ENCODE measurements at places on chromosomes 6 and 20. TPM values are rescaled to one million over a fixed set of nuclear protein-coding genes. Genes with fewer than 3 reads are reported as not detected.

Gene C2
- 7.6 TPM for total RNA-seq

Gene CFAP61
- 36.9 TPM for total RNA-seq

Gene SLC22A7
- not detected for total RNA-seq

Gene APOBEC2
- 211 TPM for total RNA-seq

Gene TRIM10
- total RNA-seq = not detected

Gene PRICKLE4
- total RNA-seq = 4.0 TPM

Gene NECAB3
- 69.4 TPM for total RNA-seq

Gene SLC22A23
- total RNA-seq = 5.4 TPM

Gene MLN
- not detected for total RNA-seq

Gene ZC2HC1B
- total RNA-seq = not detected

Gene KCNS1
- not detected for total RNA-seq

DNA sequence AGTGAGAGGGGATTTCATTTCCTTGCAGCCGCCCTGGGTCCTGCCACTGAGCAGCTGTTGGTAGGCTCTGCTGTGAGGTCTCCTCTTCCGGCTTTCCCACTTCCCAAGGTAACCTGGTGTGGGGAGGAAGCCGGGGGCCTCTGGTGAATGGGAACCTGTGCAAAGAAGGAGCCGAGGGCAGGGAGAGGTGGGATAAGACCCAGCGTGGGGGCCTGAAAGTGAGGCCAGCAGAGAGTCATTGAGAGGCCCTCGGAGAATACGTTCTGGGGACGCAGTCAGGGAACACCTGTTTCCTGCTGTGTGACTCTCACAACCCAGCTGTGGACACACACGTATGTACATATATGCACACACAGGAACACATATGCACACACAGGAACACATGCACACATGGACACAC lies 100.7 kb downstream of the CDH26 start:
- no peak for DNase-seq

DNA sequence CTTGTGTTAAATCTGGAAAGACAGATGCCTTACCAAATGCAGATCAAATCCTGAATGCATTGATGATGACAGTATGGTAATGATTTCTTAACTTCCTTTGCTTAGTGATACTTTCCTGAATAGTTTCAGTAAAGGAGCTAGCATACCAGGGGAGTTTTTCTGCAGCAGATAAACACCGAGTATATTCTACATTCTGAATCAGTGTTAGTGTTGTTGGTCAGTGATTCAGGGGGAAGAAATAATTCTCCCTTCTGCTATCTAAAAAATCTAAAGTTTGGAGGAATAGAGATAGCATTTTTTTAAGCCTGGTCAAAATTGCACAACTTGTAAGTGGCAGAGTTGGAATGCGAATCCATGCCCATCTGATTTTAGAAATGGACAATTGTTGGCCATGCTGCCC lies 512.2 kb upstream of the MARCKS start:
- DNase-seq = no peak

- peak; percentile 74 for DNase-seq
Measured at GRCh38 chr6:110180228-110181008, at the start of gene CDC40. TSS of gene CDC40 (plus strand) at chr6:110180427. CDS start at chr6:110180445, 18 bp downstream.

DNA sequence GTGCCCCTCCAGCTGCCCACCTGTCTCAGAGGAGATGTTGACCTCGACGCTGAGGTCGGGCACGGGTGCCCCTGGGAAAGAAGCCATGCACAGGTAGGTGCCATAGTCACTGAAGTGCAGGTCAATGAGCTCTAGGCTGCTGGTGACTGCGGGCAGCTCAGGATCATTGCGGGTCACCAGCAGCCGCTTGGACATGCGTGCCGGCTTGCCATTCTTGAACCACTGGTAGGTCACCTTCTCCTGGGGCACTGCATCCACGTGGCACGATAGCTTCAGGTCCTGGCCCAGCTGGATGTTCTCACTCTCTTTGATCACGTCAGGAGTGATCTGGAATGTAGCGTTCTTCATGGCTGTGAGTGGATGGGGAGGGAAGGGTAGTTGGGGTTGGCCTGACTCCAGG lies 45.7 kb downstream of the MDGA1 start:
- DNase-seq = no peak

- no peak for DNase-seq
Measured at GRCh38 chr20:19812056-19812455, 54.0 kb downstream of the RIN2 start.

- no peak for DNase-seq
Measured at GRCh38 chr6:76940191-76940590, 523.1 kb downstream of the HTR1B start.

DNA sequence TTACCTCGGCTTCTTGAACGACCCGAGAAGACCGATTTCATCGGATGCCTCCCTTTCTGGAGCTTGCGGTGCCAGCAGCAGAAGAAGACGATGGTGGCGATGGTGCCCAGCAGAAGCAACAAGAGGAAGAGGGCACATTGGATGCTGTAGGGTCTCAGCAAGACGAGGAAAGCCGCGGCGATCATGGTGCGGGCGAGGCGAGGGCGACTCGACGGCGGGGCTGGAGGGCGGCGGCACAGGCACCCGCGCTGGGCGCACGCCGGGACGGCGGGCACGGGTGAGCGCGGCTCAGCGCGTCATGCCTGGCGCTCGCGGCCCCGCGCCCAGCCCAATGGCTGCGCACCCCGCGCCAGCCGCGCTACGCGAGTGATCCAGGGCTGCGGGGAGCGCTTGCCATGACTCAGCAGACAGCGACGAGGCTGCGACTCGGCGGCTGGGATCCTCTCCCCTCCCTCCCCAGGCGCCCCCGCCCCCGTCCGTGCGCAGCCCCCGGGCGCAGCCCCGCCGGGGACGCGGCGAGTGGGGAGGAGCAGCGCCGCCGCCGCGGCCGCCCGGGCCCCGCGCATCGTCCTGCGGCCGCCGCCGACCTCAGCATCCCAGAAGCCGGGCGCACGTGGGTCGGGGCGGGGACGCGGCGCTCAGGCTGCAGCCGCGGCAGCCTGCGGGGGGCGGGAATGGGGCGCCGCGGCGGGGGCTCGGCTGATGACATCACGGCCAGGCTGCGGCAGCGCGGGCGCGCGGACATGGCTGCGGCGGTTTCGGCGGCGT lies at the start of gene BEND6:
Gene BEND6, plus strand, starts transcription at position 705 of the 768 bp plus-strand sequence. CDS start 26,704 bp downstream, outside the sequence.
- DNase-seq = peak; percentile 54

DNA sequence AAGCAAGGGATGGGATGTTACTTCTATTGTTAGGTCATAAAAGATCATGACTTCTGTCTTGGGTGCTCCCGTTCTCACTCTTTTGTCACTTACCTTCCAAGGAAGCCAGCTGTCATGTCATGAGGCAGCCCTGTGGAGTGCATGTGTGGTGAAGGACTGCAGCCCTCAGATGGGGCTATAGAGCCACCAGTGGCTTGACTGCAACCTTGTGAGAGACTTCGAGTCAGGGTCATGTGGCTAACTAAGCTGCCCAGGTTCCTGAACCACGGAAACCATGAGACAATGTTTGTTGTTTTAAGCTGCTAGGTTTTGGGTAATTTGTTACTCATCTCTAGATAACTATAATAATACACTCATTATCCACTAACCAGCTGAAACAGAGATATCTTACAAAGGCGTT lies 477.1 kb downstream of the BTBD3 start:
- DNase-seq = no peak

DNA sequence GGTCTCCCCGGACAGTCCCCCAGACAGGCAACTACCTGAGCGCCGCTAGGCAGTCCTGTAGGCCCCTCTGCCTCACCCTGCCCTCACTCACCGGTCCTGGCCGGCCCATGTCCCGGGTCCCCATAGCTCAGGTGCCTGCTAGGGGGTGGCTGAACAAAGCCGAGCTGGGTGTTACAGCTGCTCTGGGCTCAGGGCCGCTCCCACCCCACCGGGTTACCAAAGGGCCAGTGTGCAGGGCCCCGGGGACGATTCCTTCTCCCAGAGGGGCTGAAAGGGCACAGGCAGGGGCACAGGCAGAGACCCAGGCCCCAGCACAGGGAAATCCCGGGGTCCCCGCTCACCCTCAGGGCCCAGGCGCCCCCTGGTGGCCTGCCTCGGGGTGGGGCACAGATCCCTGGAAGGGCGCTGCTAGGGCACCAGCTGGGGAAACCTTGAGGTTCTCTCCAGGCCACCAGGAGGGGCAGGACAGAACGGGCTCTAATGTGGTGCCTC lies 118.4 kb downstream of the GRM4 start:
- DNase-seq = peak; percentile 59

GRCh38 chr6:134519465-134519864 lies 201.6 kb upstream of the SGK1 start:
- DNase-seq = peak; percentile 60

DNA sequence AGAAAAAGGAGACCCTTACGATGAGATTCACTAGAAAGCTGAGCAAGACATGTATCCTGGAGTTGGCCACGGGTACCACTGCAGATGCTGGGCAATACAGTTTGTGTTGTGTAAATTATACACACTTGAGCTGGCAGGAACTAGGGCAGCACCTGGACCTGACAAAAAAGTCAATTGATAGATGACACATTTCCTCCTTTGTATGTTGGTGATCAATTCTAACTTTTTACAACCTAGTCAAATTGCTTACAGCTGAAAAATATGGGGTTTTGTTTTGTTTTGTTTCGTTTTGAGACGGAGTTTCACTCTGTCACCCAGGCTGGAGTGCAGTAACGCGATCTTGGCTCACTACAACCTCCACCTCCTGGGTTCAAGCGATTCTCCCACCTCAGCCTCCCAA lies 108.9 kb downstream of the UST start:
- no peak for DNase-seq

- DNase-seq = no peak
Measured at GRCh38 chr20:60372822-60373221, 414.6 kb downstream of the CDH26 start.

- no peak for DNase-seq
Measured at GRCh38 chr6:135179920-135180541, 1.1 kb upstream of the MYB start.

DNA sequence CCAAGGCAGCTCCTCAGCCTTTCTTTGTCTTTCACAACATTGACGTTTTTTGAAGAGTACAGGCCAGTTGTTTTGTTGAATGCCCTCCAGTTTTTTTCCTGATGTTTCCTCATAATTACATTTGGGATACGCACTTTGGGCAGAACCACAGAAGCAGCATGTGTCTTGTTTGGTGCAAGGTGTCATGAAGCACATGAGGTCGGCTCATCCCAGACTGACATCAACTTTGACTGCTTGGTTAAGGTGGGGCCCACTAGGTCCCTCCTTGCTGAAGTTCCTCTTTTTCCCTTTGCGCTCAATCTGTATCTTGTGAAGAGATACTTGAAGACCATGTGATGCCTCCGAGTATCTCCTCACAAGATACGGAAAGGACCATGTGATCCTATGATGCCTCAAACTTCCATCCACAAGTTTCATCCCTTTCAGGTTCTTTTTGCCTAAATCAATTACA lies 10.5 kb downstream of the SNAI1 start:
- no peak for DNase-seq

- no peak for DNase-seq
Measured at GRCh38 chr20:15848995-15849610, 724.1 kb downstream of the KIF16B start.

DNA sequence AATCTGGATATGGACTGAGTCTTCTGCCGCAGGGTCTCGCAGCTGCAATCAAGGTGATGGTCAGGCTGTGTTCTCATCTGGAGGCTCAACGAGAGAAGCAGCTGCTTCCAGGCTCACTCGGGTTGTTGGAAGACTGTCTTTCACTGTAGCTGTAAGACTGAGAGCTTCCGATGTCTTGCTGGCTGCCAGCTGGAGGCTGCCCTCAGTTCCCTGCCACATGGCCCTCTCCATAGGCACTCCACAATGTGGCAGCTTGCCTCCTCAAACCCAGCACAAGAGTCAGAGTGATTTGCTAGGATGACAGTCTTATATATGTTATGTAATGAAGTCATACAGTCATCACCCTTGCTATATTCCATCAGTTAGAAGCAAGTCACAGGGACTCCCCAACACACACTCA lies 290.5 kb upstream of the CDYL start:
- DNase-seq = no peak

DNA sequence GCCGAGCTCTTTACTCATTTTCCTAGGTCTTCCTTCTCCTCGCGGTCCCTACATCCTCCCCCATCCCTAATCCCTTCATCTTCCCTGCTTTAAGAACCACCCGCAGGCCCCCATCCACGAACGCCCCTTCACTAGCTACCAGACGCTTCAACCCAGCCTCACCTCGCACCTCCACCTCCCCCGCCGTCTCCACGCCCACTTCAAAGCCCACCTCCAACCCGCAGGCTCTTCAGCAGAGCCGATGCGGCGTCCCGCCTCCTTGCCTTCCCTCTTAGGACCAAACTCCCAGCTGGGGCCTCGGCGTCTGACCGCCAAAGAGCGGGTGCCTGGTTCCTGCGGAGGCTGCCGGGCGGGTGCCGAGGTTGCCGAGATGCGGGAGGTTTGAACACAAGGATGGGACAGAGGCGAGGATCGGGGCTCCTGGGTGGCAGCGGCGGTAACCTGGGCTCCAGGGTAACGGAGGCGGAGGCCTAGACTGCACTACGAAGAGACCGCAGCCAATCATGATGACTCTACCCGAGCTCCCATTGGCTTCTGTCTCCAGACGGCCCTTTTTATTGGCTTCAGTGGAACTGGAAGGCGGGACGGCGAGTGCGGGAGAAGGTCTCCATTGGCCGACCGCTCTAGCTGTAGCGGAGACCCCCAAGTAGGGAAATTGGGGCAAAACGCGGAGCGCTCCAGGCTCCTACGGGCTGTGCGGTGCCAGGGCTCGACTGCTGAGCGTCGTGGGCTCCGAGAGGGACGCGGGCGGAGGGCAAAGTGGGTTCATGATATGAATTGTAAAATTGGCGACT lies at the start of gene LCA5:
Gene LCA5, minus strand, starts transcription at position 477 of the 794 bp plus-strand sequence. CDS start 18,536 bp downstream, outside the sequence.
- DNase-seq = peak; percentile 93

DNA sequence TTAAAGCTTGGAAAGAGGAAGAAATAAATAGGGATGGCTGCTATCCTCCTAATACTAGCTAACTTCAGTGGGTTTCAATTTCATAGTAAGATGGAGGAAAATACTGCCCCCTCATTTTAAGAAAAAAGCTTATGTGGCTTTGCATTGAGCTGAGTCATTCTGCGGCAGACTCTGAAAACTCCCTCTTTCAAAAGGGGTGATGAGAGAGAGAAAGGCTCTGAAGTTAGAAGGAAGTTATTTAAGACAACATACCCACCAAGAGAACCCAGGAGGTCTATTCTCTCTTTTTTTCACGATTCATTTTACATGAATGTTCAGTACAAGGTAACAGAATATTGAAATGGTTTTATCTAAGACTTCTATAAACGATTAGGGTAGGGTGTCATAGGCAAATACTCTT lies 4.5 kb downstream of the PRDM13 start:
- no peak for DNase-seq

- no peak for DNase-seq
Measured at GRCh38 chr6:167113935-167114910, 8.7 kb upstream of the CCR6 start.
